ENCODE measurements at places on chromosomes 2 and 18.
A peak's percentile ranks its signal among the peaks of the same experiment; 100 is the strongest.

DNA sequence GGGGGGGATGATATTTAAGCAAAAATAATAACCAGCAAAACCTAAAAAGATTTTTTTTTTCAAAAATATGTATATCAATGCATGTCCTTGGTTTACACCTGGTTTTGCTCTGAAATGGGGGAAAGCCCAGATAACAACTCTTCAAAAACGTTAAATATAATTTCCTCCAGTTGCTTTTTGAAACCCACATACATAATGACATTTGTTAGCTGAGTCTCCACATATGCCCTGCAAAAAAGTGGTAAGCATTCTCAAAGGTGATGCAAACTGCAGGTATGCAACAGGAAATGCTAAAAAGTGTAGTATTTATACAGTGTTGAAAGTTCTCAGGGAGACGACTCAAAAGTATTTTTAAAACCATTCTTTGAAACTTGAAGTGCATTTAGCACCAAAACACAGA is 258.6 kb downstream of the ZEB2 start:
- DNase-seq: no peak

- no peak for DNase-seq
Measured at GRCh38 chr2:10377747-10378085, 70.4 kb downstream of the ODC1 start.

DNA sequence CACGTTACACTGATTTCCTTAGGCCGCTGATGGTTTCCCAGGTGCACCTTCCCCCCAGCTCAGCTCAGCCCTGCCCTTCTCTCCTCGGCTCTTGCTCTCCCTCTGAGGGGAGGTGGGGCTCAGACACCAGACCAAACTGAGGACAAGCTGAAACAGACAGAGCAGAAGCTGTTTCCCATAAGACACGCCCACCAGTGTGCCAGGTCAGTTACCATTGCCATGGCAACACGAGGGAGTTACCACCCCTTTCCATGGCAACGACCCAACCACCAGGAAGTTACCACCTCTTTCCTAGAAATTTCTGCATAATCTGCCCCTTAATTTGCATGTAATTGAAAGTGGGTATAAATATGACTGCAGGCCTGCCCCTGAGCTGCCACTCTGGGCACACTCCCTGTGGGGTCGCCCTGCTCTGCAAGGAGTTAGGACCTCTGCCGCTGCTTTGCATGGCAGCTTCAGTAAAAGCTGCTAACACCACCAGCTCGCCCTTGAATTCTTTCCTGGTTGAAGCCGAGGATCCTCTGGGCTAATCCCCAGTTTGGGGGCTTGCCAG is 120.9 kb upstream of the SMIM21 start:
- DNase-seq: no peak

GRCh38 chr2:64307421-64307820 is 146.5 kb upstream of the LGALSL start:
- DNase-seq: no peak

DNA sequence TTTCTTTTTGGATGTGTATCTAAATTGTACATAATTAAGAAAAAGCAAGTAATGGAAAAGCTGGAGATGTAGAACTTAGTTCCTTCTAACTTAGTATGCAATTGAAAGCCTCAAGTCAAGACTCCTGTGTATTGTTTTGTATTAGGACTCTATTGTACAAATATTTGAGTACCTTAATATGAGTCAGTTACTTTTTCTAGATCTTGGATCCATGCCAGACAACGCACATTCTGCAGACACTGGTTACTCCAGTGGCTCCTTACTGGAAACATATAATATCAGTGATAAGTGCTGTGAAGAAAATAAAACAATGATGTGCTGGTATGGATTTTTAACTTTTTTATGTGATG is 1.5 kb downstream of the SLC39A10 start:
- DNase-seq: peak; percentile 85

GRCh38 chr18:77250926-77251729 is 1.5 kb downstream of the GALR1 start:
- peak; percentile 2 for DNase-seq

- no peak for DNase-seq
Measured at GRCh38 chr18:45517181-45517741, 98.0 kb upstream of the SLC14A2 start.

DNA sequence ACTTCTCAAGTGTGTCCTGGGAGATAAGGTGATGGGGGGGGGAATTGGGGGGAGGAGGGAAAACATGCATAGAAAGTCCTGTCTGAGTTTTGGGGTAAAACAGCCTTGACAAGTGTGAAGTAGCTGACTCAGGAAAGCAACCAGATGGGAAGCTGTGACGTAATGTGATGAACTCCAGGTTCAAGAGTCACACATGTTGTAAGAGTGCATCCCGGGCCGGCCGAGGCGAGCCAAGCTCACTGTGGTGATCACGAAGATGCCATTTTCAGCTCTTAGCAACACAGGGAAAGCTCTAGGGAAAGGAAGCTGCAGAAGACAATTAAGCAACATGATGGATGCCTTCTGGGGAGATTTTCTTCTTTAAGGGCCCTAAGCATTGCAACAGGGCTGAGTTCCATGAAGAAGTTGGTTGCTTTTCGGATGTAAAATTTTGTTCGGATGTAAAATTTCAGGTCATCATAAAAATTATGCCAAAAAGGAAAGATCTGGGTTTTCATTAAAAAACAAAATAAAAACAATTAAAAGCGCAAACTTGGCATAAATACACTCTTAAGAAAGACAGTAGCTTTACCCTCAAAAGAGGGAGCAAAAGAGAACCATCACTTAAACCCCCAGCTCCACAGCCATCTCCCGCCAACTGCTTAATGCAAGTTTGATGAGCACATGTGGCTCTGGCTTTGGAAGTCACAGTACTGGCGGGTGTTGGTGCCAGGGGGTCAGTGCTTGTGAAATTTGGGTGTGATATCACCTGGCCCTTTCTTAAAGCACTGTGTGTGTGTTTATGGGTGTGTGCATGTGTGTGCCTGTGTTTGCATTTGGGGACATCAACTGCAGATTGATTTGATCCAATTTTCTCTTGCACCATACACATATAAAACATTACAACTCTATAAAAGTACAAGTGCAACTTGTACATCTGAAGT is 19.1 kb downstream of the SERTAD2 start:
- DNase-seq: peak; percentile 85

GRCh38 chr2:234366891-234367290 is 130.0 kb downstream of the ARL4C start:
- peak; percentile 71 for DNase-seq

DNA sequence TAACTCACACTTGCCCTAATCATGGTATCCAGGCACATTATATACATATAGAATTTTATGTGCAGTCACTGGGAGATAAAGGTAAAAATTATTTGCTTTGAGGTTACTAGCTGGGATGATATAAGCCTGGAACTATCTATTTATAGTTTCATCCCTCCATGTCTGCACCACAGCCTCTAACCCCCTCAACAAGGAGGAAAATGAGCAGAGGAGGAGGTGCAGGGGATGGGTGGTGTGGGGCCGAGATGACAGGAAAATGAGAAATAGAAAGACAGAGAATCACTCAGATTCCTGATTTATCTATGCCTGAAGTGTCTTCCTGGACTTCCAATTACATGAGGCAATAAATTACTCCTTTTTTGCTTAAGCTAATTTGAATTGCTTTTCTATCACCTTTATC is 145.2 kb downstream of the PIK3C3 start:
- no peak for DNase-seq

- DNase-seq: no peak
Measured at GRCh38 chr2:158580760-158581159, 124.0 kb downstream of the PKP4 start.

- peak; percentile 95 for DNase-seq
Measured at GRCh38 chr18:69257861-69258458, 142.7 kb upstream of the DOK6 start.
